A549 (cell line): ENCODE measurements at places on chromosomes 11 and 22.

GRCh38 chr22:43956805-43957463 lies 1.7 kb downstream of the SAMM50 start:
- no peak for DNase-seq

- peak; percentile 62 for DNase-seq
Observed at GRCh38 chr11:45285930-45286632, at the start of gene SYT13. SYT13 (minus strand) TSS chr11:45286341; CDS start chr11:45286207, 134 bp downstream.

DNA sequence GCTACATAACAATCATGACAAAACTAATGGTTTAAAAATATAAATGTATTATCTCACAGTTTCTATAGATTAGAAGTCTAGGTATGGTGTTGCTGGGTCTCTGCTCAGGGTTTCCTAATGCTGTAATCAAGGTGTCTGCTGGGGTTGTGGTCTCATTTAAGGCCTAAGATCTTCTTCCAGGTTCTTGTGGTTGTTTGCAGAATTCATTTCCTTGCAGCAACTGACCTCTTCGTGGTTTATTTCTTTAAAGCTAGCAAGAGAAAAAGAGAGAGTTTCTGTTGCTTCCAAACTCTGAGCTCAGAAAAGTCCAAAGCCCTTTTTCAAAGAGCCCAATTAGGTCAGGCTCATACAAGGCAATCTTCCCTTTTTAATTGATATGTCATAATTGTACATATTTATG lies 452.7 kb upstream of the CCDC179 start:
- DNase-seq = no peak

- DNase-seq = no peak
Observed at GRCh38 chr11:37040921-37041320, 442.9 kb upstream of the RAG2 start.

- DNase-seq = no peak
Observed at GRCh38 chr11:36390963-36391471, 94.9 kb downstream of the PRR5L start.

GRCh38 chr22:30204015-30204741 lies 42.4 kb downstream of the LIF start:
- no peak for DNase-seq

- no peak for DNase-seq
Observed at GRCh38 chr22:41478891-41479521, 10.1 kb downstream of the ACO2 start.

DNA sequence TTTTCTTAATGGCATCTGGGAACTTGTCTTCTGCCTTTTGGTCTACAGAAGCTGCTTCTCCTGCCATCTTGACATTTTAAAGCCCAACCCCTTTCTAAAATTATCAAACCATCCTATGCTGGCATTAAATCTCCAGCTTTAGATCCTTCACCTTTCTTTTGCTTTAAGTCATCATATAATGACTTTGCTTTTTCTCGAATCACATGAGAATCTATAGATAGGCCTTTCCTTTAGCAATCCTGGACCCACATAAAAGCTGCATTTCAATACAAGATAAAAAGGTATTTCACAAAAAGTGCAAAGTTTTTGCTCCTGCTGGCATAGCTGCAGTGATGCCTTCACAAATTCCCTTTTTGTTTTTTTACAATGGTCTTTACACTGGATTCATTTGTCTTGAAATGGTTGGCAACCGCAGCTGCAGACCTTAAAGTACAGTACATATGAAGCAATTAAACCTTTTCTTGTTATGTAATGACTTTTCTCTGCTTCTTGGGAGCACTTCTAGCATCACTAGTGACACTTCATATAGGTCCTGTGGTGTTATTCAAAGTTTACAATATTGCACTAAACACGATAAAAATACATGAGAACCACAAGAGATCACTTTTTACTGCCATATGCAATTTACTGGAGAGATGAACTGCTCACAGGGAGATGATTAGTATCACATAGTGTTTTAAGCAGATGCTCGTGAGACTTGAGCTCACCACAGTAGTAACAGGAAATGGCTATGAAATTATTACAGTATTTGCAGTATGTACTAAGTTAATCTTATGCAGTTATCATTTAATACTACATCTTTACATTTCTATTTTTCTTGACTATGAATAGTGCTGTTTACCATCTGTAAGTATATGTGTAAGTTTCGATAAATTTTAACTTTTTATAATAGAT lies 41.6 kb downstream of the ACER3 start:
- DNase-seq = no peak

DNA sequence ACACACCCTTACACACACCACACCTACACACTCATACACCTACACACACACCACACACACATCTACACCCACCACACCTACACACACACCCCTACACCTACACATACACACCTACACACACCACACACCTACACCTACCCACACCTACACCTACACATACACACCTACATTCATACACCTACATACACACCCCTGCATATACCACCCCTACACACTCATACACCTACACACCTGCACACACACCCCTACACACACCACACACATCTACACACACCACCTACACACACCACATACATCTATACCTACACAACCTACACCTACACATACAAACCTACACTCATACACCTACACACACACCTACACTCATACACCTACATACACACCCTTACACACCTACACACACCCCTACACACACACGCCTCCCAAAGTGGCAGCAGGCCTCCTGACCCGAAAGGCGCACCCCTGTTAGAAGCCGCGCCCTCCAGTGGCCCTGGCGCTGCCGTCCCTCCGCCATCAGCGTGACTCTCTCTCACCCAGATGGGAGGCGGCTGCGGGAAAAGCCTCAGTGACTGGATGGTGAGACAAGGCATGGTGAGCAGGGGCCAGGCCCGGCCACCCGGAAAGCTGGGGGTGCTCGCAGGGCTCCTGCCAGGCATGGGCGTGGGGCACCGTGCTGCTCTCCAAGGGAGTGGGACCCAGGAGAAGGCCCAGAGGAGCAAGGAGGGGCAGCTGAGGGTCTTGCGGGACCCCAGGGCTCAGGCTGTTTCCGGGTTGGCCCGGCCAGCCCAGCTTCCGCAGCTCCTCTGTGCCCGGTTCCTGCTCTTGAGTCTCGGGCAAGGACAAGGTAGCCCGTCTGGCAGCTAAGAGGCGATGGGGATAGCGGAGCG lies 37.0 kb upstream of the HMOX1 start:
- no peak for DNase-seq

- no peak for DNase-seq
Observed at GRCh38 chr11:7222619-7223018, 29.1 kb upstream of the SYT9 start.

- DNase-seq = no peak
Observed at GRCh38 chr11:114891911-114892310, 213.6 kb downstream of the NXPE2 start.

DNA sequence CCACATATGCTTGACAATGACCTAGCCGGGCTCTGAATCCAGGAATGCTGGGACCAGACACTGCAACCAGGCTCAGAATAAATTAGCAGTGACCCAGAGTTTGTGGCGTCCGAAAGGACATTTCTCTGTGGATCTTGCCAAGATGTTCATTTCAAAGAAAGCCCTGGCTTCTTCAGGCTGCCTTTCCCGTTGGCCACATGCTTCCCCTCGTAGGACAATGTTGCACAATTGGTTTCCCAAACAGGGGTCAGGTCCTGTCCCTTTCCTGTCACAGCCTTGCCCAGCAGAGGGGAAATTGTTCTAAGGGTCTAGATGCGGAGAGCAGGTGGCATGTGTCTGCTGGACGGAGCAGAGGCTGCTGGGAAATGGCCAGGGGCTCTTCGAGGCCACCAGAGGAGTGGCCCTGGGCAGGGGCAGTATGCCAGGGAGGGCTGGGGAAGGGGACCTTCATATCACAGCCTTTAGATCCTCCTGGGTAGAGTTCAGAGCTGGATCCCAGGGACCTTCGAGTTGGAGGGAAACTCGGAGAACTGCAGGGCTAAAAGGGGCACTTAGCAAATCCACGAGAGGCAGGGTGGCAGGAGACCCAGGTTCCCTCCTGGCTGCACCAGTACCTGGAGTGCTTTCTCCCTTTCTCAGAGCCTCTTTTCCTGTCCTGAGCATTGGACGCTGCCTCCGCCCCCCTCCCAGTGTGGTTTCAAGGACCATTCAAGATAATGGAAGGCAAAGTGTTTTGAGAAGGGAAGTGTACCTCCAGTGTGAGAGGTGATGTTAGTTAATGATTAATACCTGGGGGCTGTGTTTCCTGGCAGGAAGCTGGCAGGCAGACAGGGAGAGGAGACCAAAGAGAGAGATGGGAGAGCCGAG lies 42.3 kb downstream of the C11orf96 start:
- DNase-seq = peak; percentile 28

GRCh38 chr11:55658608-55659007 lies 3.4 kb upstream of the OR4C6 start:
- no peak for DNase-seq

GRCh38 chr11:119356349-119357031 lies 10.0 kb upstream of the MFRP start:
- DNase-seq = peak; percentile 70

- no peak for DNase-seq
Observed at GRCh38 chr22:36234919-36235318, 4.4 kb downstream of the APOL2 start.

DNA sequence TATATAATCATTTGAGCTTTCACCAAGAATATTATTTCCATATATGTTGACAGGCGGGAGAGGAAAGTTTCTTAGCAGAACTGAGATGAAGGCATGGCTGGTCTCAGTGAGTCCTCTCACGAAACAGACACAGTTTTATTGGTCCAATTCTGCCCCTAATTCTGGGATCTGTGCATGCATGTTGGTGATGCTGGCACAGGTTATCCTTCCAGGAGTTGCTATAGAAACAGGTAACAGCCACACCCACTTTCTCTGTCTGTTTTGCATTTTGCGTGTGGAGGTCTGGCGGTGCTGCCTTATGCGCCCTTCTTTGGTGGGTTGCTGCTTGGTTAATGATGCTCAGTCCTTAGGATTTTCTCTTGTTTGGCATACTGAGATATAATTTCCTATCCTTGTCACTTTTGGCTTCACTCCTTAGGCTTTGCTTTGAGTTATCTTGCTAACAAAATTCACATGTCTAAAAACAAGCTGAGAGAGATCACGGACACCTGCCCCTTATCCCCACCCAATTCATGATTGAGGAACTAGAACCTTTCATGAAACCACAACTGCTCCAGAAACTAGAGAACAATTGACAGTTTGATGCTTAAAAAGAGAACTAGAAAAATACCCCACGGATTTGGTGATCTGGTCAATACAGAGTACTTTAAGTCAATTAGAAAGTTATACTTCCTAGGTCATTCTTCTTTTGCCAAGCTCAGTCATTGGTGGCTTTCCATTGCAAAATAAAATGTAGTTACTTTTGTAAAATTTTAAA lies 189.3 kb downstream of the FAT3 start:
- no peak for DNase-seq

- peak; percentile 5 for DNase-seq
Observed at GRCh38 chr22:28075358-28075981, 156.4 kb upstream of the PITPNB start.

GRCh38 chr22:48743601-48744282 lies 1083.9 kb downstream of the BRD1 start:
- DNase-seq = no peak

DNA sequence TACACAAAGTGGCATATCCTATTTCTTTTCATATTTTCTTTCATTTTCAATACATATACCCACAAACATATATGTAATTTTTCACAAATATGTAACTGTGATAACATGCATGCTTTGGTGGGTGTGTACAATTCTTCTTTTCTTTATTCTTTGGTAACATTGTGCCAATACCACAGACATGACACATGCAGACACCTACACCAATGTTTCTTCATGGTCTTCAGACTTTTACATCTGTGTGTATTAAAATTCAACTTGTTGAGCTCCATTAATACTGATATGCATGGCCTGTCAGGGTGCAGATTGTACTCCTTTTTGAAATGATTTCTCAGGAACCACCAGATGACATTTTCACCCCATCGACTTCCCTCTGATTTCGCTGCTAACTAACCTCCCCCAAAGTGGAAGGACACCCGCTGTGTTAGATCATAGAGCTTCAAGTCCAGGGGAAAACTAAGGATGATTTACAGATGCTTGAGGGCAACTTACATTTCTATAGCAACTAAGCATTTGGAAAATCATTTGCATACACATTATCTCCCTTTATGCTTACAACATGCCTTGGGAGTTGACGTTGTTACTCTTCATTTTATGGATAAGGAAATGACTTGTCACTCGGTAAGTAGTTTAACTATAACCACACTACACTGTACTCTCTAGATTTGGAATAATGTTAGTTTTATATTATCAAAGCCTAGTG lies 10.5 kb upstream of the PANX3 start:
- no peak for DNase-seq

- DNase-seq = no peak
Observed at GRCh38 chr11:126432065-126432461, 76.6 kb downstream of the ST3GAL4 start.

- no peak for DNase-seq
Observed at GRCh38 chr11:9752091-9752490, 88.2 kb downstream of the SWAP70 start.

DNA sequence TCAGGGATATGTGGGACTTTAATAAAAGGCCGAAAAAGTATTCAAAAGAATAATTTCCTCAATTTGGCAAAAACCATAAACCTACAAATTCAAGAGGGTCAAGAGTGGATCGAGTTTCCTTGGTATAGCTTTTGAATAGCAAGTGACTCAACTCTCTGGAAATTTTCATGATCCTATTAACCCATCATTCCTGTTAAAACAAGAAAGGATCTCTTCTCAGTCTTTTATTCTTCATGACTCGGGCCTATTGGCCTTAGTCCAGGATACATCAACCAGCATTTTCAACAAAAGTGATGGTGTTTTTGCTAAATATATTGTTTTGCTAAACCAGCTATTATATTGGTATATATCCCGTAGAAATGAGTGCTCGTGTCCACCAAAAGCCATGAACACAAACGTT lies 110.3 kb downstream of the ATXN10 start:
- no peak for DNase-seq

DNA sequence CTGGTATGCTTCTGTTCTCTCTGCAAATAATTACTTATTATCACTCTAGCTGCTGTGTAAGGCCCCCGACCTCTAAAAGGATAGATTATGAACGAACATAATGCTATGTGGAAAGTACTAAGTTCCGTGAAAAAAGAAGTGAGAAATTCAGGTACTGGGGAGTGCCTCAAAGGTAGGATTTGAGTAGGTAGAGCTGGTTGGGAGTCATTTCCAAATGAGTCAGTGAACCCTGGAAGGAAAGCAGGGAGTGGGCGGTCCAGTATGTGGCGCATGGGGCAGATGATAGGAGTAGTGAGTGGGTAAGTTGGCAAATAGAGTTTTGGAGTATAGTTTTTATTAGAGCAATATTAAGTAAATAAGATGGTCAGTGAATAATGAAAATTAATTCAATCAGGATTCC lies 2.4 kb downstream of the ZC3H12C start:
- no peak for DNase-seq

- DNase-seq = no peak
Observed at GRCh38 chr11:119783466-119784400, 54.7 kb upstream of the NECTIN1 start.

DNA sequence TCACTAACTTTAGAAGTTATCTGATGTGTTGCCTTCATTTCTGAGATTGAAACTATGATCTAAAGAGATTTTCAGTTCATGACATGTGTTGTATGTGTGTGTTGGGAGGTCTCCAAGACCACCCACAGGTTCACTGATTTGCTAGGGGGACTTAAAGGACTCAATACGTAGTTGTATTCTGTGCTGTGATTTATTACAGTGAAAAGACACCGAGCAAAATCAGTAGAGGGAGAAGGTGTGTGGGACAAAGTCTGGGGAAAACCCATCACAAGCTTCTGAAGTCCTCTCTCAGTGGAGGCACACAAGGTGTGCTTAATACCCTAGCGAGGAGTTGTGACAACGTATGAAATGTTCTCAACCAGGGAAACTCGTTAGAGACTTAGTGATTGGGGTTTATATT lies 35.6 kb downstream of the RNF169 start:
- DNase-seq = no peak
